Gastroesophageal sphincter (tissue), 4 donors: ENCODE measurements at places on chromosomes 3 and 15. TPM values are rescaled to one million over a fixed set of nuclear protein-coding genes. Genes with fewer than 3 reads are reported as not detected.

GRCh38 chr3:51354731-51355615 lies 30.1 kb upstream of the MANF start:
- no peak for ATAC-seq

DNA sequence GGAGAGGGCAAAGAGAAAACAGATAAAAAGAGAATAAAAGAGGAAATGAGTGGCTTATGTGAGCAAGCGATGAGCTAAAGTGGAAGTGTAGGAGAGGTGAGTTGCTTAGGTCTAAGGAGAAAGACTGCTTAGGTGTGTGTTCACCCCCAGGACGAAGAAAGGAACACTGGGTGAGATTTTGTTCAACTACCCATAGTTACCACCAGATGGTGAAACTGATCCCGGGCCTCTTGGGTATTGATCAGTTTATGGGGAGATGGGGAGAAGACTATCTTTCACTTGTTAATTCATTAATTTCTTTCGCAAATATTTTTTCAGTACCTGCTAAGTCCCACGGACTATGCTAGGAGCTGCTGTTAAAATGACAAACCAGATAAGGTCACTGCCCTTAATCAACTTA lies 33.9 kb downstream of the GAP43 start:
- ATAC-seq = no peak

DNA sequence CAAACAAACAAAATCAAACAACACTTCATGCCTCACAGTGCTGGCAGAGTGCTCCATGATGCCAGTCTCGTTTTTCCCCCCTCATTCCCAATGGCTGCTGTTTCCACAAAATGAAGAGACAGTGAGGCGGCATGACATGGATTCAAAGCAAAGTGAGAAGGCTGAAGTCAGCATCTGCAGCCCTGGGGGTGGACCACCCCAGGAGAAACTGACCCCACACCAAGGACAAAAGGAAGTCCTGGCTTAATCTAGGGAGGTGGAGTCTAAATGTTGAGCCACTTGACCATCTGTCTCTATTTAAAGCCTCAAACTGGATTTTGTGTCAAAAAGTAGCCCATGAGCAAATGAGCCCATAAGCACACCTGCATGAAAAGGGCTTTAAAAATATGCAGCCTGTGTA lies 151.2 kb upstream of the RORA start:
- no peak for ATAC-seq

IMPG2 gene
- 0.81 TPM for total RNA-seq

DNA sequence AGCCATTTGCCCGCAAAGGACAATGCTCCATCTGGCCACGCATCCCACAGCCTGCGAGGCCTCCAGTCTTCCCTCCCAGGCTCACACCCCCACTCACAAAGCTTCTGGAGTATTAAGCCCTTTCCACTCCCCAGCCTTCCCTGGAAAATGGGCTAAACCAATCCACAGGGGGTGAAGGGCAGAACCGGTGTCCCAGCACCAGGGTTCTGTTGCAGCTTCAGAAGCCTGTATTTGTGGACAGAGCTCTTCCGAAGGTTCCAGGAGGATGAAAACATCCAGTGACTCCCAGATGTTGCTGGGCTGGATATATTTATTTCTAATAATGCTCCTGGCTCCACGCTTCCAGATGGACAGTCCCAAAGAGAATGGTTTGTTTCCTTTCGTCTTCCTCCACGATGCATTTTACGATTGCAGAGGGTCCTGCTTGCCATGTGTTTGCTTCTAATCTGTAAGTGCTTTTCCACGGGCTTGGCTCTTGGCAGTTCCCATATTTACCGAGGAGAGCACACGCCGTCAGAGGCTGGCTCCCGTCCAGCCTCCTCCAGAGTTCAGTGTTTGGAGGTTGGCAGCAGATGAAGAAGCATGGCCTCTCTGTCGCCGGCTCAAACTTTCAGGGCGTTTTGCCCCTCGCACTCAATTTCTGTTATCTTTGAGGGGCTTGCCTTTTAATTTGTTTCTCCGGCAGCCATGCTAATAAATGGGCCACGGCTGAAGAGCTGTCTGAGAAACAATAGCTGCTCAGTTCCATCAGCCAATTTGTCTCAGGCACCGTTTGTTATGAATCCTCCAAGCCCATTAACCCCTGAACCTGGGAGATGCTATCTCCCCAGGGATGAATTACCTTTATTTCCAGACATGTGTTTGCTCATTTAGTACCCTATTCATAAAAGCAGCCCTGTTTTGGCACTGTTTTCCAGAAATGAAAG lies 367.9 kb upstream of the PROK2 start:
- ATAC-seq = peak; percentile 64

QRICH1 gene
- 77.4 TPM for total RNA-seq

VIPR1 gene
- total RNA-seq = 3.8 TPM

ROPN1 gene
- total RNA-seq = not detected
